ENCODE measurements at places on chromosomes 13 and 19.

- no peak for DNase-seq
Measured at GRCh38 chr13:59880468-59880867, 283.3 kb downstream of the DIAPH3 start.

GRCh38 chr19:45211751-45212381 lies 33.3 kb downstream of the BLOC1S3 start:
- no peak for DNase-seq

- DNase-seq, result no peak
Measured at GRCh38 chr13:110121422-110122083, 185.4 kb downstream of the COL4A1 start.

- DNase-seq, result no peak
Measured at GRCh38 chr13:113851480-113851803, 12.4 kb downstream of the GAS6 start.

GRCh38 chr13:51501592-51502152 lies 48.8 kb upstream of the INTS6 start:
- DNase-seq, result no peak

DNA sequence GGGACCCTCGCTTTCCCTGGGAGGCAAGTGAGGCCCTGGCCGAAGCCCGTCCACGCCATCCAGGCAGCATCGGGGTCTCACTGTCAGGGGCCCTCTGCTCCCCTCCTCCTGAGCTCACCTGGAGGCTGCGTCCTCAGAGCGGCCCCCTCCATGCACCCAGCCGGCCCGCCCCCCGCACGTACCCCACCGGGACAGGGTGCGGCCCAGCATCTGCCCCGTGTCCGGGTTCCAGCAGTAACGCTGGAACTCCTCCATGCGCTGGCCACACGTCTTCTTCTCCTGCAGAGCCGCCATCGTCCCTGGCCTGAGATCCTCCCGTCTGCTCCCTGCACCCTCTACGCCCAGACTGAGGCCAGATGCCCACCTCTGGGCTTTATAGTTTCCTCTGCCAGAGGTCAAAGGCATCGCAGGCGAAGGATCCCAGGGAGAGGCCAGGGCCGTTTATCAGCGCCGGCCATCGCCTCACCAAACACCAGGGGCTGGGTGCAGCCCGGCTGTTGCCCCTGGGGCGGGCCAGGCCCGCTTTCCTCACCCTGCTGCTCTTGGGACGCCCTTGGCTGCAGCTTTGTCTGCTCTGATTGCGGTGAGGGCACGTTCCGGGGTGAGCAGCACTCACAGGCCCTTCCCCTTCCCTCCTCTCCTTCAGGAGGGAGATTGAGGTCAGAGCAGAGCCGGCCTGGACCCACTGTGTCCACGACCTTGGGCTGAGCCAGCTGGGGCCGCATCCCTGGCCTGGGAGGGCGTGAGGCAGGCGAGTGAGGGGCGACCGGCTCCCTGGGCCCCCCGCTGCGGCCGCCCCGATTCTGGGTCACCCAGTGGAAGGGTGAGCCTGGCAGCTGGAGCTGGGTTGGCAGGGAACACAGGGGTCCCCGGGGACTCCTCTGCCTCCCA lies at the start of gene ATP4B:
Gene ATP4B (minus strand): TSS at position 348 of the 891 bp plus-strand sequence. CDS start 54 bp downstream, at position 294.
- DNase-seq, result no peak
